ENCODE measurements at places on chromosomes 2 and 18.

DNA sequence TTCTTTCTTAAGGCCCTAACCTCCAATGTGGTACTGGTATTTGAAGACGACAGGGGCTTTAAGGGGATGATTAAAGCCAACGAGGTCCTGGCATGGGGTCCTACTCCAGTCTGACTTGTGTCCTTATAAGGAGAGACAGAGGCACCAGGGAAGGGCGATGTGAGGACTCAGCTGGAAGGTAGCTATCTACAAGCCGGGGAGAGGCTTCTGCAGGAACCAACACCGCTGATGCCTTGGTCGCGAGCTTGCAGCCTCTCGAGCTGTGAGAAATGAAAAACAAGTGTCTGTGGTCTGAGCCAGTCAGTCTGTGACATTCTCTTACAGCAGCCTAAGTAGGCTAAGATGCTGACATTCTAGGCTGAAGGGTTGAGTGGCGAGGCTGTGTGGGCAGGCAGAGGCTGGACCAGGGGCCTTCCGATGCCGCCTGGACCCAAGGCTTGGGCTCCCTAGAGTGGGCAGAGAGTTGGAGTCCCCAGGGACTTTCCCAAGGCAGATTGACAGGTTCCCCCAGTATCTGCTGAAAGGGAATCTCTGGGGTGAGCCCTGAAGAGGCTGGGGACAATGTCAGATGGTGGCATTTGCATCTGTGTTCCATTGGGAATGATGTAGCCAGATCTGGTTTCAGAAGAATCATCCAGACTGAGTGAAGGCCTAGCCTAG lies 322.9 kb upstream of the HS6ST1 start:
- no peak for DNase-seq

- no peak for DNase-seq
Observed at GRCh38 chr2:188437537-188437936, 145.9 kb downstream of the GULP1 start.

- no peak for DNase-seq
Observed at GRCh38 chr18:25349926-25350487, 2.0 kb downstream of the ZNF521 start.

- DNase-seq = no peak
Observed at GRCh38 chr2:216147172-216148131, 38.3 kb downstream of the XRCC5 start.

- DNase-seq = no peak
Observed at GRCh38 chr2:207182911-207183310, 17.2 kb upstream of the KLF7 start.

- DNase-seq = no peak
Observed at GRCh38 chr18:56983275-56983992, 163.5 kb upstream of the BOD1L2 start.

- DNase-seq = no peak
Observed at GRCh38 chr2:127400897-127401756, 13.4 kb upstream of the MAP3K2 start.

GRCh38 chr2:99663641-99664040 lies 173.8 kb upstream of the REV1 start:
- no peak for DNase-seq

DNA sequence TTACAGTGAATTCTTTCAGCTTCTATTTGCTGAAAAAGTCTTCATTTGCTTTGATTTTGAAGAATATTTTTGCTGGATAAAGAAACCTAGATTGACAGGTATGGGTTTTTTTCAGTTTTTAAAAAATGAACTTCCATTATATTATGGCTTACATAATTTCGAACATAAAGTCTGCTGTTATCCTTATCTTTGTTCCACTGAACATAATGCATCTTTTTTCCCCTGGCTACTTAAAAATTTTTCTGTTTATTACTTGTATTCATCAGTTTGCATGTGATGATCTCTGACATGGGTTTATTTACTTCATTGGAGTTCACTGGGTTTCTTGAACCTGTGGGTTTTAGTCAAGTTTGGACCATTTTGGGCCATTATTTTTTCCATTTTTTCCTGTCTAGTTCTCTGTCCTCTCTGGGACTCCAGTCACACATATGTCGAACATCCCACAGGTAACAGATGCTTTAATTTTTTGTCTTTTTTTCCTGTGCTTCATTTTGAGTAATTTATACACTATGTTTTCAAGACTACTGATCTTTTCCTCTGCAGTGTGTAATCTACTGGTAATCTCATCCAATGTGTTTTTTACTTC lies 33.1 kb downstream of the SEC11C start:
- DNase-seq = no peak

- DNase-seq = no peak
Observed at GRCh38 chr18:38690626-38691025, 1125.0 kb upstream of the CELF4 start.

- no peak for DNase-seq
Observed at GRCh38 chr2:120885321-120885720, 149.7 kb downstream of the GLI2 start.

GRCh38 chr2:31401580-31401979 lies 13.0 kb downstream of the XDH start:
- DNase-seq = no peak

DNA sequence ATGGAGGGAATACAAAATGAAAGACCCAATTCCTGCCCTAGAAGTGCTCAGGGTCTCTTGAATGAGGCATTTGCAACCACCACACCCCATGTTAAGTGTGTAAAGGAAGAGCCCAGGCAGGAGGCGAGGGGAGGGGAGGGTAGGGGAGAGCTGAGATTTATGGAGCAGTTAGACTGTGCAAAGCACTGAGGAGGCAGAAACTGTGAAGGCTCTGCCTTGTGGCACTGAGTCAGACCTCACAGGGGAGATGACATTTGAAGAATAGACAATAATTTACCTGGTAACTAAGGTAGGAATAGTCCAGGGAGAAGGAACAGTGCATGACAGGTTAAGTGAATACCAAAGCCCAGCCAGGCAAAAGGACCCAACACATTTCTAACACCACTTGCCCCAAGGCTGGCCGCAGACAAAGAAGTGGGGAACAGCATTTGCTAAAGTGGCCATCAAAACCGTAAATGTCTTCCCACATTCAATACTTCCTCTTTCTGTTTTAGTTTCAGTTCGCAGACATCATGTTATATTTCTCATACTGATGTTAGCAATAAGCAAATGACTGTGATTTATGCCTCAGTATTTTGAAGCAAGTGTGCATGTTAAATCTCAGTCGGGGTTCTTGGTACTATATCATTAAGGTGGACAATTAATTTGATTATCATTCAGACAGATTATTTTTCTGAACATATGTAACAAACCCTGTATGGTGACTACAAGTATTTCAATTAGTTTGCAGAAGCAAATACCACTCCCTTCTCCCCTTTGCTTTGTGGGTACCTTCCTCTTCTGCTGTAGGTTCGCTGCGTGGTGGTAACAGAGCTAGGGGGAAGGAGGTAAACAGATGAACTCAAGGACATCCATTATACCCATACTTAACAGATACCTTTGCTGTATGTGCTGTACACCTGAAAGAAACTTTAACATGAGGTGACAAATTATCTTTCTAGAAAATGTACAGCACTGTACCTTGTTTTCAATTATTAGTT lies 27.5 kb downstream of the CDH20 start:
- DNase-seq = no peak

DNA sequence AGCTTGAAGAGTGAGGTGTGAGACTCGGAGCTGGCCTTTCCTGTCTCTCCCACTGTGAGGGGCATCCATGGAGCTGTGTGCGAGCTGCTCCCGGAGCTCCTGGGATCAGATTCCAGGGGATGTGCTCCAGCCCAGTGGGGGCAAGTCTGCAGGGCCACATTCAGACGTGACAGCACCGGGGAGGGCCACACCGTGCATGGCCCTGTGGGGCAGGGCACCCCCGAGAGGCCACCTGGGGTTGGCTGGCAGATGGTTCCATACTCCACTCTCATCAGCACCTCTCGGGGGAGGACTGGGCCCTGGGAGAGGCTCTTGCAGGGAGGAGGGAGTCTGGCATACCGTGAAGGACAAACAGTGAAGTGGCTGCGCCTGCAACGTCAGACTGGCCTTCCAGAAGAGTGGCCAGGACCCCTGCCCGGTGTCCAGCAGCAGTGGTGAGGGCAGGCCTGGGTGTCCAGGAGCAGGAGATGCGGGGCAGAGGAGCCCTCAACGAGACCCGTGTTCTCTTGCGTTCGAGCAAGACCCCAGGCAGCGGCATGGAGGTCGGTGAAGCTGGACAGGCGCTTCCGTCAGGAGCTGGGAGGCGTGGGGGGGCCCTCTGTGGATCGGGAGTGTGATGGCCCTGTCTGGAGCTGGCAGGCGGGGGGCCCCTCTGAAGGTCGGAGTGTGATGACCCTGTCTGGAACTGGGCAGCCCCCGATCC lies 84.3 kb downstream of the ASB1 start:
- no peak for DNase-seq

DNA sequence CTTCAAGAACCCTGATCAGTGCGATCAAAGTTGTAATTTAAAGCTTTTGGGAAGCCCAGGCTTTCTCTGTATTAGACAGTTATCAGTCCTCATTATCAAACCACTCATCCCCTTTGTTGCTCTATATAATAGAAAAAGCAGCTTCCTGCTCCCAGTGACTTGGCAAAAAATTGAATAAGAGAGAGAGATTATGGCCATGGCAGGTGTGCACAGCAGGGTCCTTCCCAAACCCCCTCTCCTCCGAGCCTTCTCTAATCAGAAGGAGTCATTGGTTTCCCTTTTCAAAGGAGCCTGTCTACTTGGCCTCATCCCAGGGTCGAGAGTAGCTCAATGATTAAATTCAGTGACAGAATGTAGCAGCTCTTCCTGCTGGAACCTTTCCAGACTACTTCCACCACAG lies 81.5 kb downstream of the SEMA4F start:
- DNase-seq = no peak

GRCh38 chr2:98093146-98093545 lies 6.2 kb downstream of the VWA3B start:
- no peak for DNase-seq

GRCh38 chr2:73516033-73516432 lies 126.2 kb downstream of the NAT8 start:
- no peak for DNase-seq

- DNase-seq = no peak
Observed at GRCh38 chr2:144357623-144358373, 162.1 kb downstream of the ZEB2 start.

GRCh38 chr2:72734432-72734831 lies 91.4 kb downstream of the EXOC6B start:
- DNase-seq = no peak

DNA sequence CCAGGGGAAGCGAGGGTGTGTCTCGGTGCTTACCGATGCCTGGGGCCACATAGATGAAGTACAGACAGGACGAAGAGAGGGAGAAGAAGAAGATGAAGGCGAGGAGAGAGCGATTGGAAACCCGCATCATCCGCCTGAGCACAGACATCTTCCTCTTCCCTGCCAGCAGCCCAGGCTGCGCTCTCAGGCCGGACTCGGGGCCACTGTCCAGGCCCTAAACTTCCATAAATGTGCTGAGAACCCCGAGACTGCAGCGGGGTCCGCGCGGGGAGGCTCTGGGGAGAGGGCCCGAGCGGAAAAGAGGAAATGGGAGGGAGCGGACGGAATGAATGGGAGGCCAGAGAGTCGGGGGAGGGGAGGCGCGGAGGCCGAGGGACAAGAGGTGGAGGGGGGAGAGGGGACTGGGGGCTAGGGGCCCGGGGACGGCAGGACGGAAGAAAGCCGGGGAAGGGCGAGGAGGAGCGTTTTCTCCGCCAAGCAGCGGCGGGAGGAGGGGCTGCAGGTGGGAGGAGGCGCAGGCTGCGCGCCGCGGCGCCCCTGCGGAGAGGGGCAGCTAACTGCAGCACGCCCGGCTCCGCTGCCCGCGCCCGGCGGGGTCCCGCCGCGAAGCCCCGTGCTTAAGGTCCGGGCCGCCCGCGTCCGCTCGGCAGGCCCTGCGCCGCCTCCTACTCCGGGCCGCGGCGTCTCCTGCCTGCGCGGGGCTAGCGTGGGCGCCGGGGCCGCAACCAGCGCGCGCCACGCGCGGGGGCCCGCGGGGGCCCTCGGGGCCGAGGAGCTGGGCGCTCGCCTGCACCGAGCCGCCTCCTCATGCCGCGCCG lies at the start of gene B4GALT6:
B4GALT6 (minus strand) TSS at position 303 of the 818 bp plus-strand sequence; CDS start at position 148, 155 bp downstream.
- DNase-seq = peak; percentile 58

GRCh38 chr2:10354399-10354798 lies 51.7 kb downstream of the HPCAL1 start:
- DNase-seq = no peak

DNA sequence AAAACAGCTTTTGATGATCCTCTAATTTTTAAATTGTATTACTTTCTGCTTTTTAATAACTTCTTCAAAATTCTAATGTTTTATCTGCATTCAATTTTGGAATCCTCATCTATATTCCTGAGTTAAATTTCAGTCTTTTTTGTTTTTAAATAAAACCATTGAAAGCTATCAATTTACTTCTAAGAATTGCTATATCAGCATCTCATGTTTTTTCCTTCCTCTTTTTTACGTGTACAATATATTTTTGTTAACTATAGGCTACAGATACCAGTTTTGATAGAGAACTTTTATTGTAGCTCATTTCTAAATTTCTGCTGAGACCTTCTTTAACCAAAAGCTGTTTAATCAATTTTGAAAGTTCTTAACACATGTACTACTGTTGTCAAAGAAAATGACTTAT lies 84.5 kb downstream of the SS18 start:
- no peak for DNase-seq

DNA sequence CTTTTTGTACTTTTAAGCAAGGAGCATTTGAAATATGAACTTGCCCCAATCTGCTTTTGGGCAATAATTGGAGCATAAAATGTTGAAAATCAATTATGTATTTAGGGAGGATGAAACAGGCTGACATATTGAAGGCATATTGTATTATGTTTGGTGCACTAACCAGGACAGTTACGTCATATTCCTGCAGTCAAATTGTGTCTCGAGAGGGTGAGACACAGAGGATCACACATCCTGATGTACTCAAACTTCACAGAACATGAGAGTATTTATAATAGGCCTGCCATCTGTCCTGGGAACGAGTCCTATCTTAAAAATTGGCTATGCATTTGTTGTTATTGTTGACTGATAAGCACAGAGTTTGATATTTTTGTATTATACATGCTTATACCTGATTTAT lies 44.7 kb downstream of the TANC1 start:
- no peak for DNase-seq

DNA sequence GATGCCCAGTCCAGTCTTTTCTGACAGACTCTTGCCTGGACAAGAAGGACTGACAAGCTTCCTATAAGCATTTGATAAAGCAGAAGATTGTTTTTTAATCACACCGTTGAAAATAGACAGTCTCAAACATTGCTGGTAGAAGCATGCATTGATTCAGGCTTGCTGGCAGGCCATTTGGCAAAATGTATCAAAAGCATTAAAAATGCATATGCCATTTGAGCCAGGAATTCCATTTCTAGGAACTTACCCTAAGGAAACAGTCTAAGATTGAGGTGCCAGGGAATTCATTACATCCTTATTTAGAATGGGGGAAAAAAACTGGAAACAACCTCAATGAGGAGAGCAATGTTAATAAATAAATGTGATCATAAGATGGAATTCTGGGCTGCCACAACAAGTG lies 20.7 kb downstream of the LGALSL start:
- no peak for DNase-seq

GRCh38 chr2:112547333-112547732 lies 5.1 kb downstream of the POLR1B start:
- no peak for DNase-seq

All from GM12891 (cell line).